ENCODE measurements at places on chromosomes 5 and 9. TPM values are rescaled to one million over a fixed set of nuclear protein-coding genes. Genes with fewer than 3 reads are reported as not detected.

GRCh38 chr5:7904170-7904569 is 35.2 kb downstream of the MTRR start:
- DNase-seq, result no peak

GRCh38 chr5:97735209-97735608 is 552.2 kb upstream of the RIOK2 start:
- no peak for DNase-seq

GRCh38 chr5:181166812-181167733 is 19.7 kb downstream of the OR2V2 start:
- no peak for DNase-seq

GRCh38 chr5:157926977-157927376 is 68.0 kb upstream of the CLINT1 start:
- DNase-seq, result no peak

GRCh38 chr5:51484326-51484725 is 101.1 kb downstream of the ISL1 start:
- no peak for DNase-seq

- DNase-seq, result no peak
Observed at GRCh38 chr5:82290005-82290404, 11.9 kb upstream of the RPS23 start.

DNA sequence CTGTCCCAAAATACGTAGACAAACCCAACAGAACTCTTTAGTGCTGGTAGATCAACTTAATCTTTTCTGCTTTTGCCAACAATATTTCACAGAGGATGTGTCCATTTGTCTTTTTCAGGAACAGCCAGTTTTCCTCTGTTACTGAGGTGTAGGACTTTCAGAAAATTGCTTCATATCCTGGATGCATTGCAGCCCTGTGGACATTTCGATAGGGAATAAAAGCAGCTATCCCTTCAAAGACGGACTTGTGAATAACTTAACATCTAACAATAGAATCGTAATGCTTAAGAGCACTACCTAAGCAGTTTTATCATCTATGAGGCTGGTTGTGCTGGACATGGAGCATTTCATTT is 59.7 kb downstream of the PCSK1 start:
- no peak for DNase-seq

- no peak for DNase-seq
Observed at GRCh38 chr9:312596-313320, 98.1 kb downstream of the DOCK8 start.

GRCh38 chr5:37932450-37932849 is 92.6 kb upstream of the GDNF start:
- DNase-seq, result no peak

GRCh38 chr5:94807985-94808384 is 189.5 kb downstream of the SLF1 start:
- no peak for DNase-seq

DNA sequence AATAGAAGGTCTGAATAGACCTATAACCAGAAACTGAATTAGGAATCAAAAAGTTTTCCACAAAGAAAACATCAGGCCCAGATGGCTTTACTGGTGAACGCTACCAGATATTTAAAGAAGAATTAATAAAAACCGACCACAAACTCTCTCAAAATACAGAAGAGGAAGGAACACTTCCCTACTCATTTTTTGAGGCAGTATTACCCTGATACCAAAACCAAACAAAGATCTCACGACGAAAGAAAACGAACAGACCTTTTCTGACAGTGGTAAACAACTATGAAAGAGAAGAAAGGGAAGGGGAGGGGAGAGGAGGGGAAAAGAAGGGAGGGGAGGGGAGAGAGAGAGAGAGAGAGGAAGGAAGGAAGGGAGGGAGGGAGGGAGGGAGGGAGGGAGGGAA is 13.5 kb downstream of the B4GALT1 start:
- no peak for DNase-seq

GRCh38 chr5:14467886-14468285 is 113.7 kb upstream of the OTULINL start:
- no peak for DNase-seq

- DNase-seq, result no peak
Observed at GRCh38 chr9:123544007-123544827, 188.2 kb downstream of the CRB2 start.

- no peak for DNase-seq
Observed at GRCh38 chr9:134734270-134734669, 92.7 kb downstream of the COL5A1 start.

GRCh38 chr5:109855056-109855455 is 165.3 kb downstream of the MAN2A1 start:
- DNase-seq, result no peak

DNA sequence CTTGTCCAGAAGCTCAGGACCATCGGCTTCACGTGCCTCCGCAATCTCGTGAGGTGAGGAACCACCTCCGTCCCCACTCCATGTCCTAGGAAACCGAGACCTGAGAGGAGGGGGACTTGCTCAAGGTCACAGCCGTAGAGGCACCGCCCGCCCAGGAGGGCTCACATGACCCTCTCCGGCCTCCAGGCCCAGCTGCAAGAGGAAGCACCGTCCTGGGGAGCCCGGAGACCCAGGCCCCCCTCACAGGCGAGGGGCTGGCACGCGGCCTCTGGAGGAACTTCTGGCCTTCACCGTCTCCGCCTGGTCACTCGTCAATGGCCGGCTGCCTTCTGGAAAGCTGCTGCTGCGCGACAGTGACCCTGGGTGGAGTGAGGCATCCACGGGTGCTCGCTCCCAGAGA is 24.2 kb downstream of the FAM78A start:
- no peak for DNase-seq

DNA sequence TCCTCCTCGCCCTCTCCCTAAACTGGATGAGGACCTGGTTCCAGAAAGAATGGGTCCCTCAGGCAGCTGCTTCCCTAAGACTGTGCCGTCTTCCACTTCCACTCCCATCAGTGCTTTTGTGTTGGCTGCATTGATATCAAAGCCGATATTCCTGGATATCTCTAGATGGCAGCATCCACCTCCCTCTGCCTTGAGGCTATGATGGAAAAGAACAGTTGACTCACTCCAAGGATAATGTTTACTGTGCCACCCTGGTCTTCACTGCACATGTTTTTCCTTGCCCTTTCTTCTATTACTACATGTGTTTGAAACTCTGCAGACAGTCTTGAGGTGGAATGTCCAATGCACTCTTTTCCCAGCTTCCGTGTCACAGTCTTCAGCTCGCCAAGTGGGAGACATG is 211.6 kb downstream of the MAST4 start:
- no peak for DNase-seq

DNA sequence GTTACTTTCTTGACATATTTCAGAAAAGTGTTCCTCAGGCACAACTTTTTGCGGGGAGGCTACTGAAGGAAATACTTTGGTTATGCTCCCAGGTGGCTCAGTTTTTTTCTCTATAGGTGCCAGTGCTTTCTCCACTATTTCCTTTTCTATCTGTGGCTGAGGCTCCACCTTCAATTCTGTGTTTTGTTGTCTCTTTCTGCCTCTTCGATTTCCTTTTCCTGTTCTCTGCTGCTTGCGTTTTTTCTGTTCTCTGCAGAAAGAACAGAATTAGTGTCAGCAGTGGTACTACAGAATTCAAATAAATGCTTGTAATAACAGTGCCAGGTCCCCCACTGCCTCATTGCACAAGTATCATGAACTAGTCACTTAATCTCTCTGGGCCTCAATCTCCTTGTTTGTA is 7.0 kb downstream of the HEMGN start:
- no peak for DNase-seq

- no peak for DNase-seq
Observed at GRCh38 chr5:156595132-156595787, 254.8 kb upstream of the PPP1R2B start.

DNA sequence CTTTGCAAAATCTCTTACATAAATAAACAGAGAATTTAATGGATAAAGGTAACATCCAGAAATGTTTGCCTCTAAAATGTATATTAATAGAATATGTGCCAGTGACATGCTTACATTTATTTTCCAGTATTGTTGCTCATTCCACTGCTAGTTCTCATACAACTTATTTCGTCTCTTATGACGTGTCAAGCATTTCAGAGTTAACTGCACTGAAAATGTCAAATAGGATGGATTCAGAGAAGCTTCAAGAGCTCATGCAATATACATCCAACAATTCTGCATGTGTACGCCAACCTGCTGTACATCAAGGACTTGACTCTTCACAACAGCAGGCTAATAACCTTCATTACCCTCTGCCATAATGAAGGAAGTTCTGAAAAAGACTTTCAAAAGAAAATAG is 386.2 kb upstream of the IZUMO3 start:
- no peak for DNase-seq

DNA sequence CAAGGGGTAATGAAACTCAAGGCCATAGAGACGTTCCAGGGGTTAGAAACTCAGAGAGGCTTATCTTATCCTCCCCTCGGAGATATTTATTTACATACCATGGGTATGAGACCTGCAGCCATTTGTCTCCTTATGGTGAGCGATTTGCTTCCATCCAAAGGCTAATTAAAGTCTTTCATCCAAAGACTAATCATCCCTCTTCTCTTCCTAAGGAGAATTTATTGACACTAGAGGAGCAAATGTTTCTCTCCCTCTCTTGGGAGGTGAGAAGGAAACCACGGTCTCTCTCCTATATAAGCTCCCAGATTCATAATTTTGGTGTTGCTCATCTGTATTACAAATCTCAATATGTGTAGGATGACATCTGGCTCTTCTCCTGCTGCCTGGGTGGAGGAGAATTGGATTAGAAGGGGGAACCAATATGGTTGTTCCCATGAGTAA is 31.0 kb upstream of the RPS23 start:
- DNase-seq, result no peak

The SPOCK1 gene
- 5.9 TPM for polyA plus RNA-seq

The FBP2 gene
- 0.17 TPM for polyA plus RNA-seq

The CCL28 gene
- 5.0 TPM for polyA plus RNA-seq

The LCN10 gene
- polyA plus RNA-seq, result 2.1 TPM

The CACNA1B gene
- polyA plus RNA-seq, result 0.70 TPM

The BAAT gene
- polyA plus RNA-seq, result 0.35 TPM

The SPINK13 gene
- 0.40 TPM for polyA plus RNA-seq

The PDCD1LG2 gene
- polyA plus RNA-seq, result 0.37 TPM

The CFAP157 gene
- polyA plus RNA-seq, result 8.0 TPM

The PTGES2 gene
- polyA plus RNA-seq, result 43.3 TPM

The SPATA31A1 gene
- not detected for polyA plus RNA-seq
